ENCODE measurements at places on chromosomes 3 and 15. TPM values are rescaled to one million over a fixed set of nuclear protein-coding genes. Genes with fewer than 3 reads are reported as not detected.

The STX19 gene
- polyA plus RNA-seq, result not detected

The CELSR3 gene
- 0.88 TPM for polyA plus RNA-seq

The ROPN1 gene
- polyA plus RNA-seq, result not detected

The TMEM207 gene
- not detected for polyA plus RNA-seq

The ACTC1 gene
- 15.2 TPM for polyA plus RNA-seq

The FAM81A gene
- not detected for polyA plus RNA-seq

Data from BJ (cell line).